ENCODE measurements at places on chromosomes 16 and 17.

DNA sequence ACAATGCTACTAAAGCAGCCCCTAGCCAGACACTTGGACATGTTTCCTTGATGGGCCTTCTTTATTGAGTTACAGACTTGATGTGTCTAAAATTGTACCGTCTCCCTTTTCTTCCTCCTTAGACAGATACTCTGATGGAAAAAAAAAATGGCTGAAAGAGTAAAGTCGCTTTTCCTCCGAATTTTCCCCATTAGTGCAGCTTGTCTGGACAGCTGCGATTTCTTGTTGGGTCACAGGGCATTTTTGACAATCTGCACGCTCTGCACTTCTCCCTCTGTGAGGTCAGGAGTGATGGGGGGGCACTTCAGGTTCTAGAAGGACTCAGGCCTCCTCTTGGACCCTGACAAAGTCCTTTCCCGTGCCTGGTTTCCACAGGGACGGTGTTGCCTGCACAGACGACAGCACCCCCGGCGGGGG lies 968 bp upstream of the PRKAR1A start:
- peaks cover 82% of the 10 kb centered on the region for H3K4me1 ChIP-seq

DNA sequence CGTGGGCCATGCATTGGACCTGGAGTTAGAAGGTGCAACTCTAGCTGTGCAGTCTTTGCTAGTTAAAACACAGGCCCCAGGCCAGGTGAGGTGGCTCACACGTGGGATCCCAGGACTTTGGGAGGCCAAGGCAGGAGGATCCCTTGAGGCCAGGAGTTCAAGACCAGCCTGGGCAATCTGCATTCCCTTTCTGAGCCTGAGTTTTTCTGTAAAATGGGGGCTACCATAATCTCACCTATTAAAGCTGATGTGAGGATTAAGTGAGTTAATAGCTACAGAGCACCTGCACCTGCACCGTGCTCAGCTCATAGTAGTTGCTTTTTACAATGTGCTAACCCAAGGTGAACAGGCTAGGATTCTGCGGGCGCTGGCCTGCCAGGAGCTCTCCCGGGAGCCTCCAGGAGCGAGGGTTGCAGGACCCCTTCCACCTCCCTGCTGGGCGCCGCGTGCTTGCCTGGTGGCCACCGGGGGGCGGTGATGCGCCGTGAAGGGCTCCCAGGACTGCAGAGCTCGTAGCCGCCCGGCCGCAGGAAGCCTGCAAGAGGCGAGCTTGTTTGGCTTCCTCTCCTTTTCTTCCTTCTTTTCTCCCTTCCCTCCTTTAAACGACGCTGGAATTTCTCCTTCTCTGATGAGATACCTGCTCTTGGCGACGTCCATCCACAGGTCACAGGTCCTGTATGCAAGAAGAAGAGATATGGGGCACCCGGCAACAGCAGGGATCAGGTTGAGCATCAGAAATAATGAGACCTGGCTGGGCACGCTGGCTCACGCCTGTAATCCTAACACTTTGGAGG lies 51.3 kb downstream of the ZFP90 start:
- H3K36me3 ChIP-seq: peaks cover 15% of the 10 kb centered on the region
- no peaks in the 10 kb centered on the region for H3K27me3 ChIP-seq
- DNase-seq: peak; percentile 84
- no peak overlapping the region for H3K27ac ChIP-seq
- peaks cover 9% of the 10 kb centered on the region for H3K4me1 ChIP-seq

DNA sequence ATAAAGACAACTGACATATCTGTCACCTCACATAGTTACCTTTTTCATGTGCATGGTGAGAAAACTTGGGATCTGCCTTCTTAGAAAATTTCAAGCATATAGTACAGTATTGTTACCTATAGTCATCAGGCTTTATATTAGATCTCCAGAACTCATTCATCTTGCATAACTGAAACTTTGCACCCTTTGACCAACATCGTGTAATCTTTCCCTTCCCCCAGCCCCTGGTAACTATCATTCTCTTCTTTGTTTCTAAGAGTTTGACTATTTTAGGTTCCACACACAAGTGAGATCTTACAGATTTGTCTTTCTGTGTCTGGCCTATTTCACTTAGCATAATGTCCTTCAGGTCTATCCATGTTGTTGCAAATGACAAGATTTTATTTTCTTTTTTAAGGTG lies 22.9 kb upstream of the TBX4 start:
- H3K4me3 ChIP-seq: no peak overlapping the region
- no peaks in the 10 kb centered on the region for H3K36me3 ChIP-seq
- H3K27ac ChIP-seq: no peak overlapping the region
- DNase-seq: no peak
- no peaks in the 10 kb centered on the region for H3K4me1 ChIP-seq

DNA sequence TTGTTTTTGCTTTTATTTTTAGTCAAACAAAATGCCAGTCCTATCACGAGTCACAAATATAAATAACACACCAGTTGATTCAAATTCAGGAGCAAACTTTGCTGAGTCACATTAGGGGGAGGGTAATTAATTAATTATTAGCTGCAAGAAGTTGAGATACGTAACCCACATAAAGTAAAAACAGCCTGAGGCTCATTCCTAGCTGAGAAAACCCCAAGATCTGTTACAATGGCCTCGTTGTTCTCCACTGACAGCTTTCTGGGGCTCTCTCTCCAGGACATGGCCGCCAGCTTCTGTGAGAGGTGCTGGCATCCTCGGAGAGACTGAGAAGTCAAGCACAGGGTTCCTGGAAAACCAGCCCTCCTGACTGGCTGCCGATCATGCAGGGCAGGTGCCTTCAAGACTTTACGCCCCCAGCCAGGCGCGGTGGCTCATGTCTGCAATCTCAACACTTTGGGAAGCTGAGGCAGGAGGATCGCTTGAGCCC lies 11.1 kb downstream of the RAB40B start:
- no peaks in the 10 kb centered on the region for H3K4me1 ChIP-seq
- peaks cover 4% of the 10 kb centered on the region for H3K36me3 ChIP-seq
- H3K27me3 ChIP-seq: no peaks in the 10 kb centered on the region
- DNase-seq: no peak

DNA sequence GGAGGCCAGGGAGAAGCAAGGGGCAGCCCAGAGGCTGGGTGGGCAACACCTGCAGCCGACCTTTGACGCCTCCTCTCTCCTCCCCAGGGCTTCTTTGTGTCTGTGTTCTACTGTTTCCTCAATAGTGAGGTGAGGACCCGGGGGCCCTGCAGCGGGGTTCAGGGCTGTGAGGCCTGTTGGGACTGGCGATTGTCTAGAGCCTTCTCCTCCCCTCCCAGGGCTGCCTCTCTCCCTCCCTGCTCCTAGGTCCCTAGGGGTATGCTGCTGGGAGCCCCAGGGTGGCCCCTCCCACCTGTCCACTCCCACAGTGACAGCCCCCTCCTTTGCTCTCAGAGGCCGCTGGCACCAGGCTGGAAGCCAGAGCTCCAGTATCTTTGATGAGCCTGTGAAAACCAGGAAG lies 10.8 kb upstream of the SPPL2C start:
- H3K36me3 ChIP-seq: no peaks in the 10 kb centered on the region
- no peak overlapping the region for H3K4me3 ChIP-seq
- peaks cover 2% of the 10 kb centered on the region for H3K27me3 ChIP-seq
- H3K27ac ChIP-seq: no peak overlapping the region

- H3K4me1 ChIP-seq: peaks cover 16% of the 10 kb centered on the region
- H3K36me3 ChIP-seq: no peaks in the 10 kb centered on the region
- no peak overlapping the region for H3K27ac ChIP-seq
Observed at GRCh38 chr16:66036793-66037715, 329.4 kb upstream of the CDH5 start.

- H3K27me3 ChIP-seq: no peaks in the 10 kb centered on the region
- H3K4me1 ChIP-seq: peaks cover 13% of the 10 kb centered on the region
- H3K36me3 ChIP-seq: no peaks in the 10 kb centered on the region
- H3K27ac ChIP-seq: no peak overlapping the region
- H3K4me3 ChIP-seq: no peak overlapping the region
Observed at GRCh38 chr17:55086635-55087058, 118.1 kb downstream of the STXBP4 start.

Measured in natural killer cell treated with Interleukin-12 subunit alpha and Interleukin-12 subunit beta and Interleukin-15 and Interleukin-18, amount 100 ng/mL, for 72 hours (primary cell).